Omental fat pad (tissue), 4 donors: ENCODE measurements at places on chromosomes 7 and 10. TPM values are rescaled to one million over a fixed set of nuclear protein-coding genes. Genes with fewer than 3 reads are reported as not detected.

- DNase-seq = no peak
Observed at GRCh38 chr10:132320654-132321469, 11.1 kb upstream of the LRRC27 start.

GRCh38 chr10:4246881-4247358 is 461.9 kb upstream of the KLF6 start:
- DNase-seq = no peak

DNA sequence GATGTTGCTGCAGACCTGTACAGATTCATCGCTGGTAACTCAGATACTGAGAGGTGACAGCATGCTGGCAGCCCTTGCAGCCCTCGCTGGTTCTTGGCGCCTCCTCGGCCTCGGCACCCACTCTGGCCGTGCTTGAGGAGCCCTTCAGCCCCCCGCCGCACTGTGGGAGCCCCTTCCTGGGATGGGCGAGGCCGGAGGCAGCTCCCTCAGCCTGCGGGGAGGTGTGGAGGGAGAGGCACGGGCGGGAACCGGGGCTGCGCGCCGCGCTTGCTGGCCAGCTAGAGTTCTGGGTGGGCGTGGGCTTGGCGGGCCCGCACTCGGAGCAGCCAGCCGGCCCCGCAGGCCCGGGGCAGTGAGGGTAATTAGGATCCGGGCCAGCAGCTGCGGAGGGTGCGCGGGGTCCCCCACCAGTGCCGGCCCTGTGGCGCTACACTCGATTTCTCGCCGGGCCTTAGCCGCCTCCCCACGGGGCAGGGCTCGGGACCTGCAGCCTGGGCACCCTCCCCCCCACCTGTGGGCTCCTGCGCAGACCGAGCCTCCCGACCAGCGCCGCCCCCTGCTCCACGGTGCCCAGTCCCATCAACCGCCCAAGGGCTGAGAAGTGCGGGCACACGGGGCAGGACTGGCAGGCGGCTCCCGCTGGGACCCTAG is 12.2 kb upstream of the GTPBP10 start:
- no peak for DNase-seq

- DNase-seq = no peak
Observed at GRCh38 chr7:98687111-98687751, 70.1 kb downstream of the NPTX2 start.

DNA sequence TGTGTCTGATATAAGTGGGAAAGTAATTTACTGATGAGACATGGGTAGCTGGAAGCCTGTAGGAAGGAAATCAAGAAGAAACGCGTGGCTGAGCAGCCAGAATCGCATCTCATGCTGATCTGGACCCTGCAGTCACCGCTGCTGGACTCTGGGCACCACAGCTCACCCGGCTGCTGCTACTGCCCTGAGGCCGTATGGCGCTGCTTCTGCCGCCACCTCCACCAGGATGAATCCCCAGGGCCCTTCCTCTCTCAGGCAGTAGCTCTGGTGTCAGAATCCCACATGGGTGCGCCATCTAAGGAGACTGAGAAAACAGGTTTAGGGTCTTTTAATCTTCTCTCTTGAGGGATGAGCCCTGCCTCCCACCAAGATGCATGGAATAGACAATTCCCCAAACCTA is 70.3 kb upstream of the AGK start:
- DNase-seq = no peak

- DNase-seq = no peak
Observed at GRCh38 chr10:98186681-98187080, 52.2 kb downstream of the R3HCC1L start.

DNA sequence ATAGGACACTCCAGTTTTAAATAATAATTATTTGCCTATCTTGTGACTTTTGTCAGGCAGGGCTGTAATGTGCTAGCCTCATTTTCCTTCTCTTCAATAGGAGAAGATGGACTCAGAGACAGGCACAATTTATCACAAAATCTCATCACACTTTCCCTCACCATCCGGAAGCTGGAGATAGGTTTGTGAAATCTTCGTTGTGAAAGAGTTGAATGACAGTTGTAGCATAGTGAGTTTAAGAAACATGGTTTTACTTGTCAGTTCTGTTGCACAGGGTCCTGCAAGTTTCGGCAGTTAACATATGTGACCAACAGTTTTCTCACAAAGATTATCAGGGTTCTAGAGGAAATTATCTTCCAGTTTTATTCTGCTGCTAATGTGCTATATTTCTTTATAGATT is 37.7 kb upstream of the MAP3K8 start:
- DNase-seq = no peak

- no peak for DNase-seq
Observed at GRCh38 chr10:120221873-120222485, 235.0 kb upstream of the PLPP4 start.

DNA sequence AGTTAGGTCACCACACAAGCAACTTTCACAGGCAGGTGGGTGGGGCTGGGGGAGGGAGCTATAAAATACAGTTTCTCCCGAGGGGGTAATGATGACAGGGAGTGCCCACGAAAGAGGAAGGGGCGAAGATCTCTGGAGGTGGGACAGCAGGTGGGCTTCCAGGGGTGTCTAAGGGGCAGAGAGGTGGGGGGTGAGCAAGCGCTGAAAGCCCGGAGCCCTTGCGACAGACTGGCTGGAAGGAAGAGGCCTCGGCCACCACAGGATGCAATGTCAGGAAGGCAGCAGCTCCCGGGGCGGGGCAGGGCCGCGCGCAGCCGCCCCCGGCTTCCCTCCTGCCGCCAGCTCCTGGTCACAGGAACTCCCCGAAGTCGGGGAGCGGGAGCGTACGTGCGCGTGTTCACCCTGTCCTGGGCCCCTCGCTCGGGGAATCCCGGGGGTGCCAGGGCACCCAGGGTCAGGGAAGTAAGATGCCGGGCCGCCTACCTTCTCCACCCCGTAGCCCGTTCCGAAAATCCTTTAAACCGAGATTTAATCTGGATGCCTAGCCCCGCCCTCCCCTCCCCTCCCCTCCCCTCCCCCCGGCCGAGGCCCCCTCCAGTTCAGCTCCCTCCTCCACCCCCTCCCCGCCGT is 105.2 kb upstream of the PPIF start:
- no peak for DNase-seq

GRCh38 chr10:28878236-28878970 is 201.1 kb downstream of the BAMBI start:
- no peak for DNase-seq

- DNase-seq = no peak
Observed at GRCh38 chr10:29479081-29479925, 155.5 kb downstream of the SVIL start.

DNA sequence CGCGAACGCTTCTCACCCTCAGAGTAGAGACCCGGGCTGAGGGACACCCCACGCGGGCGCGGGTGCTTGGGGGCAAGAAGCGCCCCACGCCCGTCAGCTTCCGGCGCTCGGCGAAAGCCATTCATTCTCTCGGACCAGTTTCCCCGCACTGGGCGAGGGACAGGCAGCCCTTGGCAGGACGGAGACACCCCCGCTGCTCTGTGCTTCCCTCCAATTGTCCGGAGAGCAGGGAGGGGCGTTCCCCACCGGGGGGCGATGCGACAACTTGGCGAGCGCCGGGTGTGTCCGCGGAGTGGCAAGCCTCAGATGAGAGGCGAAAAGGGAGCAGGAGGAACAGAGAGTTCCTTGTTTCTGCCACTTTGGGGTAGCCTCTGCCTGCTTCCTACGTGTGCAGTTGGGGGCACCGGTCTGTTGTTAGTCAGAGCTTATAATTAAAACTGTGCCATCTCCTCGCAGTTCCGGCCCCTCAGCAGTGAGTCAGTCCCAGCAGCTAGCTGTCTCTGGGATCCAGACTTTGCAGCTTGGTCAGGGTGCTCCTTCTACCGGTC is 1.7 kb downstream of the GPR158 start:
- no peak for DNase-seq

DNA sequence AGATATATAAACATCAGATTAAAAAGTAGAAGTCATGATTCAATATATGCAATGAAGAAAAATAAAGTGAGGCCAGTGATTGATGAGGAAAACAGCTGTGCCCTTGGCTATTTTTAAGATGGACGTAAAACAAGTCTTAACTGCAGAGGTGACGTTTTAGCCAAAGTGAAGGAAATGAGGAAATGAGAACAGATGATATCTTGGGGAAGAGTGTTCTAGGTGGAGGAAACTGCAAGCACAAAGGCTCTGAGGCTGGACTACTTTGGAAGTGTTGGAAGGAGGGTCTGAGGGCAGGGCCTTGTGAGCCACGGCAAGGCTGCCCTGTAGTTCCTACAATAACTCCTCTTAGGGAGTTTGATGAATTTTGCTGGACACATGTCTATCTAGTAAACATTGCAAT is 140.5 kb upstream of the AKR1E2 start:
- no peak for DNase-seq

GRCh38 chr10:125023862-125024496 is 82.1 kb downstream of the ZRANB1 start:
- no peak for DNase-seq

DNA sequence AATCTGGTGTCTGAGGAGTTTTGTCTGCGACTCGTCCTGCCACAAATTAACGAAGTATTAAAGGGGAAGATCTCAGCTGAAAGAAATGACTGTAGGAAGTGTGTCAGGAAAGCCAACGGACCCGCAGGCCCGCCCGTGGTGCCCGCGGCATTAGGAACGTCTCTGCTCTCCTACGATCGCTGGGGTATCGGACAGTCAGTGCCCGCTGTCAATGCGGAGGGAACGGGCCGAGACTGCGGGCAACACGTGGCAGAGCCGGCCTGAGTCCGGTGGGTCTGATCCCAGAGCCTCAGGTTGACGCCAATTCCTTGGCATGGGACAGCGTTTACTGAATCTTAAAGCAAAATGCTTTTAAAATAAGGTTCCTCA is 128.7 kb downstream of the KBTBD2 start:
- DNase-seq = no peak

- peak; percentile 38 for DNase-seq
Observed at GRCh38 chr10:11874568-11875493, 51.7 kb downstream of the PROSER2 start.

DNA sequence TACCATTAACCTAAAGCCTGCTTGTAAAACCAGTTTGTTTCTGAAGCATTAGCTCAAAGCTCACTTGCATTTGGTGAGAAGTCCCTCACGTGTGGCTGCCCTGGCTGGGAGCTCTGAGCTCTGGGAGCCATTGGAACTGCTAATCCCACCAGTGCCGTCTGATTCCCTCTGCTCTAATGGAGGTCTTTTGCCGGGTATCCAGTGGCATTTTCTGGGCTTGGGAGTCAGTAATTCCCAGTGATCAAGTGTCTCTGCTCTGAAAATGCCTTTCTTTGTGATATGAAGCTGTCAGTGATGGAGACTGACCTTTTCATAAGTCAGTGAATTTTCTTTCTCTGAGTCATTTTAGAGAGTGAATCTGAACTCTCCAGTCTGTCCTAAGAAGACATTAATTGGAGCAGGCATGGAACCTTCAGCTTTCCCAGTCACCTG is 36.9 kb upstream of the FAM20C start:
- DNase-seq = no peak

DNA sequence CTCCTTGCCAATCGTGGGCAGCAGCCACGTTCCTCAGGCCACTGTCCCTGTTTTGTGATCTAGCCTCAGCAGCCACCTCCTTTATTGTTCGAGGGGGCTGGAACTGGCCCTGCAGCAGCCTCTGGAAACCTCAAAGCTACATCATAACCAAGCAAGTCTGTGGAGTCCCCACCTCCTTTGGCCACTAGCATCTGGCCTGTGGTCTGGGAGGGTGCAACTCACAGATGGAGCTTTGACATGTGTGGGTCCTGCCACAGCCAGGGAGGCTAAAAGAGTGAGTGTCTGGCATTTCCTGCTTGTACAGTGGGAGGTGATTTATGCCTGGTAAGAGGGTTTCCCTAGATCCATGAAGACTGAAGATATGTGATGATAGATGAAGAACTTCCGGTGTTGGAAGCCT is 32.3 kb upstream of the NUB1 start:
- DNase-seq = no peak

- peak; percentile 47 for DNase-seq
Observed at GRCh38 chr7:97971990-97972943, 17.7 kb downstream of the OCM2 start.

GRCh38 chr10:115949282-115949844 is 323.6 kb downstream of the GFRA1 start:
- no peak for DNase-seq

DNA sequence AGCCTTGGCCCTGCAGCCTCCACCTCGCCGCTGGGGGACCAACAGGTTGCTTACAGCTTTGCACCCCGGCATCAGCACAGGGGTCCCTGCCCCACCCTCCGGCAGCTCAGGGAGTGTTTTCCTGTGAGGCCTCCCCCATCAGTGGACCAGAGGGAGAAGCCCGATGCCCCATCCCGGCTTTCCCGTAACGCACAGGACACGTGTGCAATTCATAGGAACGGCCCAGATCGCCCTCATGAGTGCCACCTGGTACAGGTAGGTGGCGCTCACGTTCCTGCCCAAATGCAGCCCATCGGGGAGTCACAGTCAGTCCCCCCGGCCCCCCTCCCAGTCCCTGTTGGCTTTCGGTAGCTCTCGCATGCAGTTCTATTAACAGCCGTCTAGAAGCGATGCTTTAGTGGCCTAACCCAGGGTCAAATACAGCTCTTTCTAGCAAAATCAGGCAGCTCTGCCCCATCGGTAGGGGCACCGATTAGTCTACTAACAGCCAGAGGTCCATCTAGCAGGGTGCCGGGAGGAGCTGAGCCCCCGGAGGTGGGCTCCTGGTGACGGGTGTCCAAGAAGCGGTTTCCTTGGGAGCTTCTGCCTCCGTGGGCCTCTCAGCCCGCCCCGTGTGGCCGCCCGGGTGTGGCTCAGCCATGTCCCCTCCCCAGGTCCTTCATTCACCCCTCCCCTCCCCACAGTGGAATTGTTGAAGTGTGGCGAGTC is 48.4 kb upstream of the GTF2IRD1 start:
- DNase-seq = no peak

GRCh38 chr7:34463830-34464229 is 194.2 kb upstream of the NPSR1 start:
- no peak for DNase-seq

DNA sequence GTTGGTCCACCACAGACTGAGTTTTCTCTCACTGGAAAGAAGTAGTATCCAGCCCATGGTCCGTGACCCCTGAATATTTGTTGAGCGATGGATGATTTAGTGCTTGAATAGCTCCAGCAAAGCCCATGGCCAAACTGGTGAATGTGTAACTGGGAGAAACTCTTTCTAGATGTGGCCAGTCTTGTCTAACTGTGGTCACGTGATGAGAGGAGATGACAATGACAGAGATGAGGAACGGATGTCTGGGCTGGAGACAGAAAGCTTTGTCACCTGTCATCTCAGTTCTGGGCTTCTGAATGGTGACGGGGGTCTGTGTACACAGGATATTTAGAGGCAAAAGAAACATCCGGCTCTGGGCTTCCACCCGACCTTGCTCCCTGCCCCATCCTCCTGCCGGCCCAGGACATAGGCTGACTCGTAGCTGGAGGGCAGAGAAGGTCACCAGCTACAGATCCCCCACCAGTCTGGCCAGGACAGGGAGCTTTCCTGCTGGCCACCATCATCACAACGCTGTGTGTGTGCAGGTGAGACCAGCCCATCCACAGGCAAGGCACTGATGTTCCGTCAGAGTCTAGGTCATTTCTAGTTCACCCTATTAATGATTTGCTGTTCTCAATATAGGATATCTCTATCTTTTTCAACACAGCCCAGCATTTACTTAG is 152.5 kb upstream of the TNS3 start:
- no peak for DNase-seq

GRCh38 chr7:30874656-30875302 is 36.9 kb upstream of the AQP1 start:
- no peak for DNase-seq

GIMAP1 gene
- total RNA-seq = 32.2 TPM

GIMAP5 gene
- 49.5 TPM for total RNA-seq

NEUROD6 gene
- total RNA-seq = not detected

MYL10 gene
- total RNA-seq = not detected

RBP3 gene
- not detected for total RNA-seq

ZC3HAV1L gene
- 17.2 TPM for total RNA-seq

WNT8B gene
- total RNA-seq = not detected

ZNF680 gene
- total RNA-seq = 13.8 TPM

MYOF gene
- 74.7 TPM for total RNA-seq

FAM25A gene
- total RNA-seq = not detected

TMEM139 gene
- total RNA-seq = 1.6 TPM

CFTR gene
- 1.8 TPM for total RNA-seq
